ENCODE measurements at places on chromosomes 6 and 20.

- DNase-seq = peak; percentile 70
Measured at GRCh38 chr6:16200321-16200883, 38.0 kb upstream of the GMPR start.

DNA sequence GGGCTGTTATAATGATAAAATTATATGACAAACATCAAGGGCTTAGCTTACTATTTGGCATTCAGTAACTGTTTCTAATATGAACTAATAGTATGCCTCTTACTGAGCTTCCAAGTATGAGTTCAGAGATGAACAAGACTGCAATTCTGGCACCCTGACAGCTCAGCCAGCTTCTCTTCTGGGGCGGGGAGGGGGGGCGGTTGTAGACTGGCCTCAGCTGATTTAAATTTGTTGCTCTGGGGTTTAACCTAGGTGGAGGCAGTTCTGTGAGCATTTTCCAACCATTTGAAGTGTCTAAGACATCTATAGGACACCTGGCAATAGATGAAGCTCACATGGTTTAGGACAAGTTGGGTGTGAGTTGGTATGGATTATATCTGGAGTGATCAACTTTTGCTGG, 401.9 kb downstream of the QKI start:
- no peak for DNase-seq

DNA sequence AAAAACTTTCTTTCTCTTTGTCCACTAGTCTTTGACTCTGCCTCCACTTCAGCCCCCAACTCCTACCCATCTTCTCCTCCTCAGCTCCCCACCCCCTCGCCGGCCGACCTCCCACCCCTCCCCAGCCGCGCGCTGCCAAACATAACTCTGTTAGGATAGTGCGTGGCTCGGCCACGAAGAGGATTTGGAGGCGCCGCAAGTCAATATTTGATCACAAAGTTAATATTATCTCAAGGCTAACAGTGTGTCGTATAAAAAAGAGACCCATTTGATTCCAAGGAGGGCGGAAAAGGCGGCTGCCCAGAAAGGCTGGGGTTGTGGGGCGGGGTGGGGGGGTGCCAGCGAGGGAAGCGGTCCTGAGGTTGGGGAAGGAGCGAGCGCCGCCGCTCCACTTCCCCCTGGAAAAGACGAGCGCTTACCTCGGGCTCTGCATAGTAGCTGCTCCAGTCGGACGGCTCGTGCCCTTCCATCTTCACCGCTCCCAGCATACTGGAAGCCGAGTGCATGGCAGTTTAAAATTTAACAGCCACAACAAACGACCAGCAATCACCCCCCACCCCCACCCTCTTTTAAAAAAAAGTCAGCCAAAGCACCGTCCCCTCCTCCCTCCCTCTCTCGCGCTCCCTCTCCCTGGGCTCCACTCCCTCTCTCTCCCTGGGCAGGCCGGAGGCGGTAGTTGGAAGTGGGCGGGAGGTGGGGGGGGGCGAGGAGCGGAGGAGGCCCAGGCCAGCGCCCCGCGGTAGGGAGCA, 425 bp downstream of the FOXA2 start:
- no peak for DNase-seq

DNA sequence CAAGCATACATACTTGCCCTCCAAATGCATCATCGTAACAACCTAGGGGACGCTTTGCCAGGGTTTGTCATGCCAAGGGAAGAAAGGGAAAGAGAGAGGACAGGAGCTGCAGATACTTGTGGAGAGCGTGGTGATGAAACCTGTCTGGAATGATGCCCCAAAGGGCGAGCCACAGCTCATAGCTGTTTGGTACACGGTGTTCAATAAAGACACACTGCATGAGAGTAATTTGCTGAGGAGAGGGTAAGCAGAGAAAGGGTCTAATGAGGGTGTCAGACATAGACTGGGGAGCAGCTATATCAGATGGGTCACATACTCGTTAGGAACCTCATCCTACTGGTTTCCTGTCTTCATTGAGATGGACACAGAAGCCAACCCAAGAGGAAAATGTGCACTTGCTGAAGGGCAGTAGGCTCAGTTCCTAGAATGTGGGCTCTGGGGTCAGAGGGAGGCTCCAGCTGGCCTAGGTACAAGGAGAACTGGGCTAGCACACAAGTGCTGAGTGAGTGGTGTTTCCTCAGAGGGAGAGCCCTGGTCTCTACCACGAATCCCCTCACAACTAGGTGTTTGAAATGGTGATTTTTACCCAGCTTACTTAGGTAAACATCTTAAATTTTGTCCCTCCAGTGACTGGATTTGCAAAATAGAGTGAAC, 5.2 kb upstream of the FOXO3 start:
- no peak for DNase-seq

DNA sequence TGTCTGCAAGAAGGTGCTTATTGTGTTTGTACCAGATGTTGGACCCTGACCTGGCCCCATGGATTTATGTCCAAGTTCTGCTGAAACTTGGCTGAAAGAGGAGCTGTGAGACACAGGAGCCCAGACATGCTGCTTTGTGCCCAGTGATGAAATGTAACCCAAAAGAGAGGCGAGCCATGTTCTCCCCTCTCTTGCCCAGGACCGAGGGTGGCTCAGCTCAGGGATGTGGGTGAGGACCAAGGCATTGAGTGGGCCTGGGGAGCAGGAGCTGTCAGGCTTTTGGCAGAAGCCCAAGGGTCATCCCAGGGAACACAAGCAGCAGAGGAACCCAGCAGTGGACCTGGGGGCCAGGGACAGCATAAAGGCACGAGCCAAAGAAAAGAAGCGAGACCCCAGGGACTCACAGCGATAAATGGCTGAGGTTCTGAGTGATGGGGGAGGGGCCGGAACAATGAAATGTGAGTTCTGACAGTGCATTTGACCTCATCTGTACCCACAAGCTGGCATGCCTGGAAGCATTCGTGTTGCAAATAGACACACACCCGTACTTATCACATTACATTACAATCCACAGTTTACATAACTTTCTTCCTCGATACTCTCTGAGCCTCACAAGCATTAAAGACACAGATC, 363.4 kb upstream of the JARID2 start:
- no peak for DNase-seq

GRCh38 chr6:168370310-168370991, 50.9 kb upstream of the DACT2 start:
- no peak for DNase-seq

DNA sequence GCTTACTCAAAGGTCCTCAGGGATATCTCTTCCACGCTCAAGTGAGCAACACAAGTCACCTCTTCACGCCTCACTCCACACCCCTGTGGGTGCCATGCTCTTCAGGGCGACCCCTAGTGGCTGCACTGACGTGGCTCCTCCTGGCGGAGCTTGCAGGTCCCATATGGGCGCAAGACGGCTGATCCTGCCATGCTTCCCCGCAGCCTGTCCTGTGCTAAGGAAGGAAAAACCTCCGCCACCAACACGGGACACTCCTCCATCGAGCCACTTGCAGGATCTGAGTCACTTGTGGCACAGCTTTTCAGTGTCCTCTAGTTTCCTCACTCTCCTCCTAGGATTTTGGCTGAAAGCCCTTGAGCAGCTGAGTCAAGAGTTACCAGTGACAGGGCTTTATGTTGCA, 90.7 kb downstream of the KHDC1L start:
- no peak for DNase-seq

- no peak for DNase-seq
Measured at GRCh38 chr6:66628917-66629316, 921.9 kb upstream of the EYS start.

DNA sequence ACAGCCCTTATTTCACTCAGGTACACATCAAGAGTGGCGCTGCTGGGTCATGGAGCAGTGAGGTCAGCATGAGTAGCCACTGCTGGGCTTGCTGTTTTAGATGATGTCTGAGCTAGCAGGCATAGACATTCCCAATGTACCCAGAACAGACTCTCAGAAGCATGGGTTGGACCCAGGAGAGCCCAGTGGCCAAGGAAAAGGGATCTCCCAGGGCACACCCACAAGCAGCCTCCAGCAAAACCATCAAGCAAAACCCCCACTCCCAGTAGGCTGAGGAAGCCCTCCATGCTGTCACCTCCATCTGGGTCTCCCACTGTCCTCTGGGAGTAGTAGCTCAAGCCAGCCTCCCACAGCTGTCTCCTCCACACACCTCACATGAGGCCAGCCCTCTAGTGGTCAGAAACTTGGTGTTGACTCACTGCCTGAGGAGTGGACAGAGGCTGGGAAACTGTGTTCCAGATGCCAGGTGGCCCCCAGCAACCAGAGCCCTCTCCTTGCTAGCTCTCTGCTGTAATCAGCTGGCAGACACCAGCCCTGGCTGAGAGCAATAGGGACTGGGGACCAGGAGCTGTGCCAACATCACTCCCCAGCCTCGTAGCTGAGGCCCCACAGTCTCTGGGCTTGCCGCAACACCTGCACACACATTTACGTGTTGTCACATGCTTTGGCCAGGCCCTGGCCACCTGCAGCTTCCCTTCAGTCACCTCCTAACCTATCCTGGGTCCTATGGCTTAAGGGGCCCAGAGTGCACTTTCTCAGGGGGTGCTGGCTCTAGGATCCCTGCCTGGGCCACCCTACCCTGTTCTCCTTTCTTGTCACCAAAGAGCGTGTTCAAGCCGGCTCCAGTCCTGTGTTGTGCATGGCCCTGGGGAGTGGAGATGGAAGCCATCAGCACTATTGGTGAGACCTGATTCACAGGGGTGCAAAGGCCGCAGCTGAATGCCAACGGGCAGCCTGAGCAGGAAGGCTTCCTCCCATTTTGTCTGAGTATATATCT, 1.9 kb upstream of the AP5S1 start:
- DNase-seq = peak; percentile 53

DNA sequence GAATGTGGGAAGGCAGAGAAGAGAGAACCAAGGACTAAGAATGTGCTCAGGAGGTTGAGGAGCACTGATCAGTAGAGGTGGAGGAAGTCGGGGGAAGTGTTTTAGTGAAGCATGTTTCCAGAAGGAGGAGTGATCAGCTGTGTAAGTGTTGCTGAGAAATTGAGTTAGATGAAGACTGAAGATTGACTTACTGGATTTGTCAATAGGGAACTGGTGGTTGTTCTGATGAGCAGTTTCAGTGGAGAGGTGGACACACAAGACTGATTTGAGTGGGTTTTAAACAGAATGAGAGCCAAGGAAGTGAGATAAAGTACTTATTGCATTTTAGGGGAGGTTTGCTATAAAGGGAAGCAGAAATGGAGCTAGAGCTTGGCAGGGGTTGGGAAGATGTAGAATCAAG, 182.6 kb downstream of the CDKAL1 start:
- DNase-seq = no peak

DNA sequence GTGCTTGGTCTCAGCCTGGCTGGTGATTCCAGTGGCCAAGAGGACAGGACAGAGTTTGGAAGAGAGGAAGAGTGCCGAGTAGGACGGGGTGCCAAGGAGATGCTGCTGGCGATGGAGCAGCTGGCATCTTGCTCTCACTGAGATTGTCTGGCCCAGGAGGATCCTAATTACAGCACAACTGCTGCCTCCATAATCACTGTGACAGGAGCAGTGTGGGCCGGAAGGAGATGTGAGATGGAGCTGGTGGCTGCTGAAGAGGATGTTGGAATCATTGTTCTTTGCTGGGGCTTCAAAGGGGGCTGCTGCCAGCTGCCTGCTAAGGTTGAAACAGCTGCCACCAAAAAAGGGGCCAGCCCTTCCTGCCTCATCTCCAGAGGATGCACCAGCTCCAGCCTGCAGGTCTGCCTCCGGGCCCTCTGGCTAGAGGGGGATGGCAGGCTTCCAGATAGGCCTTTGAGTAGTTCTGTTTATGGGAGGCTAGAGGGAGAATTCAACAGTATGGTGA, 214.4 kb downstream of the RNF144B start:
- peak; percentile 88 for DNase-seq

DNA sequence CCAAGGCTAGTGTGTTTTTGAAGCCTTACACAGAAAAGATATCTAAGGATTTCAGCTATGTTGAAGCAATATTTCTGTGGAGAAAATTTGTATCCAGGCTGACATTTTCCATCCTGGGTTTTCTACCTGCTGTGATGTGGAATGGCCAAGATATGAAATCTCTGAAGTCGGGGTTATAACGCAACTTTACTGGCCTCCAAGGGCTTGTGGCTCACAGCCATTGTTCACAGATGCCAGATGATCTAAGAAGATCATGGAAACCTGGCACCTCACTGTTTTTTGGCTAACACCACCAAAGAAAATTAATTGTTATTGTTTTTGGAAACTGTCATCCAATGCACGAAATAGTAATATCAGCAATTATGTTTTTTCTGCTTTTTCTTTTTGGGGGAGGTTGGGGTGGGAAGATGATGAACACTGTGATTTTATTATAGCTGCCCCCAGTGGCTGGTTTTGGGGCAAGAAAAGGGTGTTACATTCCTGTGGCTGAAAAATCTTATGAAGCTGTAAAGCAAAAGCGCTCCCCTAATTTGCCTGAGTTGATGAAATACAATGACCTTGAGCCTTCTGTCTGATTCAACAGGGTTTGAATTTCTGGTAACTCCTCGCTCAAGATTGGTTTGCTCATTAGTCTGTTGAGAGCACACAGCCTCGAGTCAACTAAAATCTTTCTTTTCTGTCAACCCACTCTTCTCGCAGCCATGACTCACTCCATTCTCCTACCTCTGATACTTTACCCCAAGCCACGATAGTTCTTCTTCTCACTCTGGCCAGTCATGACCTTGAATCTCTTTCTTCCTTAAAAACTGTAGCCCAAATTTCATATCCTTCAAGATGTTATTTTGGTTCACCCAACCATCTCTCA, 236.7 kb downstream of the PAX1 start:
- no peak for DNase-seq

- peak; percentile 20 for DNase-seq
Measured at GRCh38 chr6:25717866-25718740, 36.4 kb upstream of the SLC17A4 start.

GRCh38 chr6:41846666-41847237, 48.4 kb downstream of the USP49 start:
- DNase-seq = peak; percentile 71

DNA sequence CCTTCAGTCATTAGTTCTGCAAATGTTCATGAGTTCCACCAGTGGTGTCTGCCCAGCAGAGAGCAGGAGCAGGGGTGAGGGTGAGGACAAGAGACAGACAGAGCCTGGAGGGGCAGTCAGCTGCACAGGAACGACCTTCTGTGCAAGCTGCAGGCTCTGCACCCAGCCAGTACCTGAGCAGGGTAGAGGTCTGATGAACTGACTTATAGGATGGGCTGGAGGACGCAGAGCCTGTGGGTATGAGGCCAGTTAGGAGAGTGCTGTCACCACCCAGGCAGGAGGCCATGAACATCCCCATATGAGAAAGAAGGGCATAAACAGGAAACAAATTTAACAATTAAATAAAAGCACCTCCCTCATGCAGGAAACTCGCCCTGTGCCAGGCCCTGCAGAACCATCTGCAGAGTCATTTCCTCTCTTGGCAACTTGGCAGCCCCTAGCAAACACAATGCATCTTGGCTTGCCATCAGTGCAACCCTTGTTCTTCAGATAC, 17.9 kb downstream of the C6orf15 start:
- no peak for DNase-seq

- no peak for DNase-seq
Measured at GRCh38 chr6:123580331-123580730, 56.4 kb downstream of the TRDN start.

All from NCI-H446 treated with DMSO at 0.1 percent for 48 hours (cell line).